ENCODE measurements at places on chromosomes 12 and 14.

GRCh38 chr14:90421632-90422020 lies 24.8 kb downstream of the CALM1 start:
- no peak for DNase-seq

DNA sequence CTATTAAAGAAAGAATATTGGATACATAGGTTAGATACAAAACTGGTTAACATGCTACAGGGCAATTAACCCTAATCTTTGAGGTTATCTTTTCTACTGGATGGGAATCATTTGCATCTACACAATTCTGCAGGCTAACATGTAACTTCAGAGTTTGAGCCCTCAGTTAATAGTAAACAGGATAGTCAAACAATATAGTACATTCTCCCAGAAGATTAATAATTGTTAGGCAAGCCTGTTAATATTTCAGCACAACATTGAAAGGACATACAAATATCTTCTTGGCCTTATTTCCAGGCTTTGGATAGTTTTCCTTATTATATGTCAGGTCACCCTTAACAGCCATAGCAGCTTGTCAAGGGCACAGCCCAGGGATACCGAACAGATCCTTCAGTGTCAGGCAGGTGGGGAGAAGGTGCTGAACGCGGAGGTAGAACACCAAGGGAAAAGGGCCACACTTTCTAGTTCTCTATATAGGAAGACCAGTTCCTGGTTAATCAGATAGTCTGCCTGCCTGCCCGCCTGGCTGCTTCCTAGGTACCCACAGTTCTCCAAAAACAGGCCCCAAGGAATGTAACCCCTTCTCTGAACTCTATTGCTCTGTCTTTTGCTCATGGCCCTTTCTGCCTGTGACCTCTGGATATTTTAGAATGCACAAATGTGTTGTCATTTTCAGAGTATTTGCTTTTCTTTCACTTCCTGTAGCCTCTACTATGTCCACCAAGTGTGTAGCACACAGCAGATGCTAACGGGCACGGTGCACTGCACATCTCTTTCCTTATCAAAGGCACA lies 256.0 kb downstream of the PCNX1 start:
- no peak for DNase-seq

DNA sequence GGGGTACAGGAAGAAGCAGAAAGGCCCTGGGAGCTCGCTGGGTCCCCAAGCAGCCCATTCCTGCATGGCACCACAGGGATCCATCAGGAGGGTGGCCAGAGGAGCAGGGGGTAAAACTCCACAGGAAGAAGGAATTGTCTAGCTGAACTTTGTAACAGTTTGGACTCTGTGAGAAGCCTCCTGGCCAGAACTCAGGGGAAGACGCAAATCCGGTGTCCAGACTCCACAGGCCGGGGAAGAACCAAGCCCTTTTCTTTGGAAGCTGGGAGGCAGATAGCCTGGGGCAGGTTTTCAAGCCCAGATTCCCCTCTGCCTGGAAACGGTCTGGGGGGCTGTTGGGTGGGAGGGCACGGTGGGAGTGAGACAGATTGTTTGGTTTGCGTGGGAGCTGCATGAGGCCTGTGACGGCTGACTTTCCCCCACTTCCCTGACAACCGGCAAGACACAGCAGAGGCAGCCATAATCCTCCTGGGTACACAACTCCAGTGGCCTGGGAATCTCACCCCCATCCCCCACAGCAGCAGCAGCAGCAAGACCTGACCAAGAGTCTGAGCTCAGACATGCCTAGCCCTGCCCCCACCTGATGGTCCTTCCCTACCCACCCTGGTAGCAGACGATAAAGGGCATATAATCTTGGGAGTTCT lies 16.7 kb downstream of the GPHB5 start:
- DNase-seq, result no peak

DNA sequence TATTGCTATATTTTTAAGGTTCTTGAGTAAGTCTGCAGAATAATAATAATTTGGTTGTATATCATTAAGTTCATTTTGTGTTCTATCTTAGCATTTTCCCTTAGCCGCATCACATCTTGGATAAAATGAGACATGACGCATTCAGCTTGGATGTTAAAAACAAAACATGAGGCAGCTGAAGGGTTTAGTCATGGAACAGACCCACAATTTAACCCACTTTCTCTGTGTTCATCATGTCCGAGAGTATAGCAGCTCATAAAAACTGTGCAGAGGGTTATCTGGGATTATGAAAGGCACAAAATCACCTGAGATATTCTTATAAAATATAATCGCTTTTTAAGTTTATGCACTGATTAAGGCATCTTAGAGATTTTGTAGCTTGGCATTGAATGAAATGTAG lies 219.3 kb downstream of the TRHDE start:
- DNase-seq, result no peak
